ENCODE measurements at places on chromosomes 12 and 14. TPM values are rescaled to one million over a fixed set of nuclear protein-coding genes. Genes with fewer than 3 reads are reported as not detected.

DNA sequence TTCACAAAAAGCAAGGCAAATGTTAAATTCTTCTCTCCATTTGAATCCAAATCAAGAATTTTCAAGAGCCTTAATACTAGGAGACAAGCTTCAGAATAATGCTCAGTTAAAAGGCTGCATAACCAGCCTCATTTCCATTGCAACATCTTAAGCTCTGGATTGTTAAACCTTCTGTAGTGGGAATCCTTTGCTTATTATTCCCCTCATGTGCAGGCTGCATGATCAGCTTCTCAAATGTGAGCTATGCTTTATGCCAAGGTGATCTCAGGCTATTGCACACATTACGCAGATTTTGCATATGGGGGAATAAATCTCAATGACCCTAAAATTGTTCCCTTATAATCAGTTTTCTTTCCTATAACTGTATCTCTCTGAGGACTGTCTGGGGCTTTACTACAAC lies 71.7 kb upstream of the CCDC196 start:
- DNase-seq = no peak

GRCh38 chr12:113643177-113643974 lies 171.7 kb upstream of the LHX5 start:
- no peak for DNase-seq

- DNase-seq = no peak
Observed at GRCh38 chr14:31411218-31411727, 9.1 kb downstream of the HEATR5A start.

DNA sequence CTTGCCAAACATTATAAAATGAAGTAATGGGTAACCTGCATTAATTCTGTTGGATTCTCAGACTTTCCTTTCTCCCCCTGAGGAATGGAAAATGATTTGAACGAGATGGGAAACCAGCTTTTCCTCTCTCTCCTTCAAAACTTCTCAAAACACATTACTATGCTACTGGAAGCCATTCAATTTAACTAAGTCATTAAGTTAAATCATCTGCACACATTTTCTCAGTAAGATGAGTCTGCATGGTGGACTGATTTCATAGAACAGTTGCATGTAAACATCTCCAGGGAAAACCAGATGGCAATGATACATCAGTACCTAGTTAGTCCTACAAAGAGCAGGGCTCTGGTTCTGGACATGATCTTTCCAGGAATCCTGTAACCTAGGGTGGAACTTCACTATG lies 59.9 kb downstream of the BMP4 start:
- no peak for DNase-seq

GRCh38 chr14:73953731-73954130 lies 3.6 kb downstream of the COQ6 start:
- DNase-seq = no peak

DNA sequence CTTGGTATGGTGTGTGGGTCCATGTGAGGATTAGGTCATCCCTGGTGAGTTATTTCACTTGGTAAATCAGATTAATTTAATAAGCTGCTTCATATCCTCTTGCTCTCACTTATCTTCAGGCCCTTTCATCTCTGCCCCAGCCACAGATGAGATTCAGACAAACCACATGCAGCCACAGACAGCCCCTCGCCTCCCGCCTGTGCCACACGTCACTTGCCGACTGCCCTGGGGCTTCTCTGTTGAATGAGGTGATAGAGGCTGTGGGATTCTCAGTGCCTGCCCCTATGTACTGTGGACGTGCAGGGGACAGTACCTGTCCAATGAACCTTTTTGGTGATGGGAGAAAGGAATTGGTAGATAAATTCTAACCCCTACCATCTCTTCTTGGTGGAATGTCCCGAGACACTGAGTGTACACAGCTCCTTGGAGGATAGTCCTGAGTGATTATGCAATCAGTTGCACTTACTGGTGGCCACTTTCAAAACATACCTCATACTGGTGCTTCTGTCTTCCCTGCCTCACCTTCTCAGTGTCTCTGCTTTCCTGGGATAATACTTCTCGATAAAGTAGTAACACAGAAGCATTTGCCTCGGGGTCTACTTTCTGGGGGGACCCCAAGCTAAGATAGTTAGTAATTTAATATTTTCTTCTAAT lies 248.7 kb downstream of the TTC6 start:
- DNase-seq = no peak

DNA sequence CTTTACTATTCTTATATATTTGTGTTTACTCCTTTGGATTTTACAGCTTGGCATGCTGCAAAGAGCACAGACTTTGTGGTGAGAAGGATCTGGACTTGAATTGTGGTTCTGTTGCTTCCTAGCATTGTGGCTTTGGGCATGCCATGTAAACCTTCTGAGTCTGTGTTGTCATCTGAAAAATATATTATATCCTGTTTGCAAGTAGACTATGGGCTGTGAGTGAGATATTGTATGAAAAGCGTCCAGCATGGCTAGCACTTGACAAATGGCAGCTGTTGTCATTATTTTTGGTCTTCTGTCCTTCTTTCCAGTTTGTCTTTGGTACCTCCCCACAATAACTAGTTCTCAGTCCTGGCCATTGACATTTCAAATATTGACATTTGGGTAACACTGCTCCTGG lies 61.8 kb upstream of the DACT1 start:
- no peak for DNase-seq

DNA sequence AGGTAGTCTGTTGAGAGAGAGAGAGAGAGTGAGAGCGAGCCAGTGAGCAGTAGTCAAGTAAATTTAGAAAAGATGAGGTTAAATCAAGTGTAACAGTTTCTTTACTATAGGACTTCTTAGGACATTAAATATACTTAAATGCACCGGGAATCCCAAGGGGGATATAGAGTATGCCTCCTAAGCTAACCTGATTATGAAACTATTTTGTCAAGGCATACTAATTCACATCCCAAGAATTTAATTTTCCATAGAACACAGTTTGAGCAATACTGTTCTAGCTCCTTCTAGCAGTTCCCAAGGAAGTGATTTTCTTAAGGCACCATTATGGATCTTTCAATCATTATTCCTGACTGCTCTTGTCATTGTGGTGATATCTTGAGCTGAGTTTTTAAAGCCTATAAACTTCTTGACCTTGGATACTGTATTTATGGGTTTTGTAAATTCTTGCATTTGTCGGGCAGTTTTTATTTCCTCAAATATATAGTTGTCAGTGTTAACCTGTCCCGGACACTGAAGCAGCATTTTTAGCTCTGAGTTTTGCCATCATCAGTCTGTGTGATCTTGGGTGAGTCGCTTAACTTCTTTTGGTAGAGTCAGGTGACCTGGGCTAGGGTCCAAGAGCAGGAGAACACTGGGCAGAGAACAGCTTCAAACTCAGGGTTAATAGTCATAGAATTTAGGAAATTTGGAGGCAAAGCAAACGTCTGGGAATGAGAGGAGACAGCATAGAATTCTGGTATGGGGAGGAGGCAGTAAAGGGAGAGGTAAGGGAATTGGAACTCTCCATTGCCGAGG lies 196.5 kb upstream of the FRMD6 start:
- DNase-seq = no peak

DNA sequence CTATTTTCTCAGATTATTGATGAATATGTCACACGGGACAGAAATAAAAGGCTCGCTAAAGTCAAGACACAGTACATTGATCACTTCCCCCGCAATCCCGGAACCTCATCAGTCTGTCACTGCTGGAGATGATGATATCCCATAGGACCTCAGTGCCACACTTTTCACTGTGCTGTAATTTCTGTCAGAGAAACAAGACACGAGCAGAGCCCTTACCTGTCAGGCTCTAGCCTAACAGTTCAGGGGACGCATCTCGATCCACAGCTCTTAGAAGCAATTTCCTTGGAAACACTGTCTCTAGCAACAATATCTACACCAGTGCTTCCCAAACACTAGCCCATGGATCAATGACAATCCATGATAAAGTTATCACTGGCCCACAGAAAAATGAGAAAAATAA lies 140.0 kb downstream of the GRIN2B start:
- no peak for DNase-seq

- DNase-seq = no peak
Observed at GRCh38 chr14:37623426-37623951, 28.1 kb downstream of the TTC6 start.

DNA sequence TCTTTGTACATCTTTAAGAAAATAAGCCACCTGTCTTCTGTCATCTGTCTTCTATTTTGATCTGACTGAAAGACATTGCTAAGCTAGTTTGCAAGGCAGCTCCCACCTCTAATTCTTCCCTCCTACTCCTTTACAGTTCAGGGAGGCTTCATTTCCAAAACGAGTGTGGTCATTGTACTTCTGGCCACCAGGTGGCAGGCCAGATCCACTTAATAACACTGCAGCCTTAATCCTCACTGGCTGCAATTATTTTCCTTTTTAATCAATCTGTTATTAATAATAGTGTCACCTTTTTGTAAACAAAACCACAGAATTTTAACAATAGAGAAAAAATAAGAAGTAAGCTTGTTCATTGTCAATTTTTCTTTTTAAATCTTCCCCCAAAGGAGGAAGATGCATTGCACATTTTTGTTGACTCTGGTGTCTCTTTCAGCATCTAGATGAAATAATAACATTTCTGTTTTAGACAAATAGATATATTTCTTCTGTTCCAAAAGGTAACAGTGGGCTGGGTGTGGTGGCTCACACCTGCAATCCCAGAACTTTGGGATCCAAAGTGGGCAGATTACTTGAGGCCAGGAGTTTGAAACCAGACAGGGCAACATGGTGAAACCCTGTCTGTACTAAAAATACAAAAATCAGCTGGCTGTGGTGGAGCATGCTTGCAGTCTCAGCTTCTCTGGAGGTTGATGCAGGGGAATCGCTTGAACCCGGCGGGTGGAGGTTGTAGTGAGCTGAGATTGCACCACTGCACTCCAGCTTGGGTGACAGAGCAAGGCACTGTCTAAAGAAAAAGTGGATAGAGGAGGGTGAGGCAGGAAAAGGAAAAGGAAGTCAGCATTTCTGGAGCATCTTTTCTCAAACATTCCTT lies 23.3 kb downstream of the GABARAPL1 start:
- DNase-seq = no peak

GRCh38 chr12:121711361-121712189 lies 977 bp upstream of the TMEM120B start:
- DNase-seq = no peak

- no peak for DNase-seq
Observed at GRCh38 chr12:51773145-51773869, 75.2 kb downstream of the FIGNL2 start.

- peak; percentile 91 for DNase-seq
Observed at GRCh38 chr12:90953956-90954421, 987 bp downstream of the CCER1 start.

Gene CLEC12A
- total RNA-seq = not detected

Gene POTEG
- not detected for total RNA-seq

Gene IFI27
- 474 TPM for total RNA-seq

Gene ATP5F1B
- total RNA-seq = 382 TPM

Gene GDF3
- not detected for total RNA-seq

Gene CD69
- total RNA-seq = 0.25 TPM

Gene LRIG3
- total RNA-seq = 51.8 TPM

Gene LRTM2
- not detected for total RNA-seq

Gene SRRM4
- total RNA-seq = not detected

Gene PLCZ1
- total RNA-seq = not detected

Gene GLI1
- total RNA-seq = 323 TPM

Gene KIF5A
- 2.8 TPM for total RNA-seq

Gene SLC5A8
- not detected for total RNA-seq

Gene KRT2
- not detected for total RNA-seq
